ENCODE measurements at places on chromosomes 11 and 22. TPM values are rescaled to one million over a fixed set of nuclear protein-coding genes. Genes with fewer than 3 reads are reported as not detected.

DNA sequence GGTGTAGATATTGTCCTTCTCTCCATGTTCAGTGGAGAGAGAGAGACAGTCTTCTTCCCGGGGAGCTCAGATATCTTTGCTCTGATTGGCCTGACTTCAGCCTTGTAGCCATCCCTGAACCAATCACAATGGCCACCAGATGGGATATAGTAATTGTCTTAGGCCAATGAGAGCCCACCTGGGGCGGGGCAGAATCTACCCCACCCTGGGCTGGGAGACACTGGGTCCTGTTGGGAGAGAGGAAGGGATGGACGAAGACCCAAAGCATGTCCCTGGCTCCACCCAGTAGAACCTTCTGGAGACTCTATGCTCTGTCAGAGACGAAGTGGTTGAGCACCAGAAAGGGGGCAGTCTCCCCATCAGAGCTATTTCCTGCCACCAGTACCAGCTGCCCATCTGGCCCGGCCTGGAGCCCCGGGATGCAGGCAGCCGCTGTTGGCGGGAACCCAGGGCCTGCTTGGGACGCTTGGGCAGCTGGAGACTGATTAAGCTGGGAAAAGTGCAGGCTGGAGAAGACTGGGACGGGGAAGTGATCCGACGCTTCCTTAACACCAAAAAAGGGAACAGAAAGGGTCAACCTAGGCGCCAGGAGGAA lies 31.6 kb upstream of the CBX7 start:
- no peaks in the 10 kb centered on the region for H3K4me1 ChIP-seq
- H3K27ac ChIP-seq, result no peak overlapping the region
- H3K36me3 ChIP-seq, result no peaks in the 10 kb centered on the region

The LMNTD2 gene
- 1.4 TPM for total RNA-seq

DNA sequence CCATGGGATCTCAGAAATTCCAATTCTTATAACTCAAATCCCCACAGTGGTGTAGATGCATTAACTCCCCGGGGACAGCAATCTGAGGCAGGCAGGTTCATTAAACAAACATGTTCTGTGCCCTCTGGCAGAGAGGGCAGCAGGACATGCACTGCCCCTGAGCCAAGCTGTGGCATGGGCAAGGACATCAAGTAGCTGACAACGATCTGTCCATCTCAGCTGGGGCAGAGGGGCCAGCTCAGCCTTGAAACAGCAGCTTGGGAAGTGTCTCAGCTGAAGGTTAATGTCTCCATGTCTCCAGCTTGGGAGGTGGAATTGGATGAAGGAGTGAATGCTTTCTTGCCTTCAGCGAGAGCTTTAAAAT lies 13.6 kb downstream of the TMEM25 start:
- H3K4me3 ChIP-seq, result no peak overlapping the region
- no peak for DNase-seq
- H3K36me3 ChIP-seq, result no peaks in the 10 kb centered on the region
- no peaks in the 10 kb centered on the region for H3K4me1 ChIP-seq
- no peak overlapping the region for H3K27ac ChIP-seq

The PATE2 gene
- total RNA-seq, result not detected

DNA sequence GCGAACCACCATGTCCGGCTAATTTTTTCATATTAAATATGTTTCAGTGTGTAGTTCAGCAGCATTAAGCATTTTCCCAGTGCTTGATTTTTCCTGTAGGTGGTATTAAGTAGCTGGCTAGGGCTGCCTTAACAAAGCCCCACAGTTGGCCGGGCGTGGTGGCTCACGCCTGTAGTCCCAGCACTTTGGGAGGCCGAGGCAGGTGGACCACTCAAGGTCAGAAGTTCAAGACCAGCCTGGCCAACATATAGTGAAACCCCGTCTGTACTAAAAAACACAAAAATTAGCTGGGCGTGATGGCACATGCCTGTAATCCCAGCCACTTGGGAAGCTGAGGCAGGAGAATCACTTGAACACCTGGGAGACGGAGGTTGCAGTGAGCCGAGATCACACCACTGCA lies 33.5 kb upstream of the TOLLIP start:
- no peaks in the 10 kb centered on the region for H3K27me3 ChIP-seq
- DNase-seq, result no peak
- no peak overlapping the region for H3K4me3 ChIP-seq
- H3K27ac ChIP-seq, result no peak overlapping the region

The SCGB1A1 gene
- not detected for total RNA-seq

The APOBEC3G gene
- total RNA-seq, result 9.5 TPM

DNA sequence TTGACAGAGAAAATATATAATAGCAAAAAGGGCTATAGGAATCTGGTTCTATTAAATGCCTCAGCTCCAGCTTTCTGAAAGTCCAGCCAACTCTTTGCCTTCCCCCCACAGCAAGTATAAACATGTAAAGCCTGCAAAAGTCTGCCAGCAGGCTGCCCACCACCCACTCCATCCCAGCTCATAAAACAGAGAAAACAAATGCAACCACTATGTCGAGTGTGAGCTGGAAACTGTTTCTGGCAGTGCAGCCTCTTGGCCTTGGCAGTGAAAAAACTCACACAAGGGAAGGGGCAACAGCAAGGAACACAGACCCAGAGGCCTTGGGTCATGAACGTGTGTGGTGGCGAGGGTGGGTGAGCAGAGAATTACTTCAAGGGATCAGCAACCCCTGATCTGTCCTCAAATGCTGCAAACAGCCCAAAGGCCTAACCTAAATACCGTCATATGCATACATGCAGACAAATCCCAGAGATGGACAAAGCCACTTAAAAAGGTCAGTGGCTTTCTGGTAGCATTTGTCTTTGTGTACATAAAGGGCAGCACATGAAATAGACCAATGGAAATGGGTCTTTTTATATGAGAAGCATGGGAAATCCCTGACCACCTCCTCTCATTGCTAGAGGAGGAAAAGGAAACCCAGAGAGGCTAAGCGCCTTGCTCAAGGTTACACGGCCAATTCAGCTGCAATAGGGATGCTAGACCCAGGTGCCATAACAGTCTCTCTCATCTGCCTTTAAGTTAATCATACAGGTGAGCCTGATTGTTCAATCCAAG lies 74.8 kb downstream of the NAT10 start:
- H3K36me3 ChIP-seq, result no peaks in the 10 kb centered on the region
- no peak overlapping the region for H3K4me3 ChIP-seq
- DNase-seq, result no peak
- no peaks in the 10 kb centered on the region for H3K27me3 ChIP-seq
- no peaks in the 10 kb centered on the region for H3K4me1 ChIP-seq

Measured in aorta (tissue), 5 donors.